Kidney epithelial cell (primary cell): ENCODE measurements at places on chromosomes 3 and 15.

GRCh38 chr15:61227269-61227949, 1.7 kb downstream of the RORA start:
- peak; percentile 34 for DNase-seq

GRCh38 chr3:51075221-51075775, 309.8 kb upstream of the MANF start:
- DNase-seq = no peak

- no peak for DNase-seq
Observed at GRCh38 chr3:169453256-169454059, 210.1 kb downstream of the MECOM start.

DNA sequence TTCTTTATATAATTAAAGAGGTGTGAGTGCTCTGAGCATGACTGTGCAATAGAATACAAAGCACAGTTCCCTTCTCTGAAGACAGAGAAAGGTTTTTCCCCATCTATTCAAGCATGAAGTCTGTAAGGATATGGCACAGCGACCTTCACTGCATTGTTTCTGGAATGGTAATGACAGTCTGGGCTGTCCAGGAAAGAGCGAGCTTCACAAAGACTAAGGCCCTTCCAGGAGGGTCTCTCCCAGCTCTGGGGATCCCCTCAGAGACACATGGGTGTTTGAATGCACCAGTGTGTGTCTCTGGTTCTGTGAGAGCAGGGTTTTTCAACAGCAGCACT, 179.9 kb upstream of the NR2E3 start:
- no peak for DNase-seq

DNA sequence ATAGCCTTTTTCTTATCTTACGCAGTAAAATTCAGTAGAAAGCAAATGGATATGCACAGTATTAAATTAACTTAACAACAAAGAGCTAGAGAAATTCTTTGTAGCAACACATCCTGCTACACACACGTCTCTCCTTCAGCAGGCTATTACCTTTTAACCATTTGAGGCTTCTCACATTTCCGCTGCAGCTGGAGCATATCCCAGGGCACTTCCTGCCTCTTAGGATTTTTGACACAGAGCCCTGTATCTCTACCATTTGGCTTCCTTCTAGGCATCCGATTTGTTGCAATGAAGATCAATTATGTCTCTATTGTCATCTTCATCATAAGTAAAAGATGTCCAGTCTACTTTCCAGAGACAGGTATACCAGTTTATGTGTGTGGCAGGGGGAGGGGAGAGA, 292.4 kb upstream of the CBLB start:
- no peak for DNase-seq

DNA sequence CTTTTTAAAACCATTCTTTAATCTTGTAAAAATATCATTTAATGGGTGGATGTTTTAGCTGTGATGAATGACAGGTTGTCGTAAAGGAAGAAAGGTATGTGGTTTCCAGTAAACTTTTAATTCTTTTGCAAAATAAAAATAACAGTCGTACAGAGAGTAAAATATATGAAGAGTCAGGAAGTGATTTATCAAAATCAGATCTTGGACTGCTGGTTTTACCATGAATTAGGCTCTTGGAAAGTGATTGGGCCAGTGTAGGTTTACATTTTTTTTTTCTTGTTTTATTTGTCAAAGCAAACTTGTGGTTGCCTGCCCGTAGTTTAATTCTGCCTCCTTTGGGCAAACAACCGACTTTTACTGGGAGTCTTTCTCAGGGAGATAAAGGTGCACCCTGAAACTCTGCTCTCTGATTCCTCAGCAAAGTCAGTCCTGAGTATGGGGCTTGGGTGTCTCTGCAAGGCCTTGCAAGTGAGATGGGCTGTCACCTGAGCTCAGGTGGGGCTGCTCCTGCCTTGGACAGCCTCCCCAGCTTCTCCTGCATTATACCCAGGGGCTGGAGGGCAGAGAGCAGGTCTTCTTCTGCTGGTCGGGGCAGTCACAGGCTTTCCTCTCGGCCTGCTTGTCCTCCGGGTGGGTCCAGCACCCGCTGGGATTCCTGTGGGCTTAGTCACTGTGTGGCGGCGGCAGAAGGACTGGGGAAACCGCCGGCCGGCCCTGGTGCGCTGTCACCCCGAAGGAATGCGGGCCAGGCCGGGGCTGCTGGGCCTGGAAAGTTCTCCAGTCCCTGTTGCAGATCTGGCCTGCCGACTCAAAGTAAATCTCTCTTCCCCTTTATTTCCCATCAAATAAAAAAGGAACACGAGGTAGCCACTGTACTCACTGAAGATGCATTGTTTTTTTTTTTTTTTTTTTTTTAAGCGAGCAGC, 79.0 kb downstream of the IGF1R start:
- peak; percentile 88 for DNase-seq
